T-helper 1 cell (primary cell): ENCODE measurements at places on chromosomes 2 and 18.

- no peak for DNase-seq
These were observed 34.7 kb downstream of the ST6GAL2 start for GRCh38 chr2:106851087-106851874.

GRCh38 chr2:20227894-20228505, 3.1 kb upstream of the SDC1 start:
- no peak for DNase-seq

DNA sequence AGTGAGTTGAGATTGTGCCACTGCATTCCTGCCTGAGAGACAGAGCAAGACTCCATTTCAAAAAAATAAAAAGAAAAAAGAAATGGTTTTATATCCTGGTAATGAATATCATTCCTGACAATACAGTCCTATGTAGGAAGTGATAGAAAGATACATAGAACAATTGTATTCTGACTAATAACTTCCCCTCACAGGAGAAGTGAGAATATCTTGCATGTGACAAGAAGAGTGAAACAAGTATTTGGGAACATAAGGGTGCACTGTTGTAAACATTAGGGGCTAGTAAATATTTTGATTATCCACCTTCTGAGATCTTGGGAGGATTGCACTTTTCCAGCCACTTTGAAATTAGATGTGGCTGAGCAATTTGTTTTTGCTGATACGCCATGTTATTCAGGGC, 40.7 kb downstream of the KLHL14 start:
- no peak for DNase-seq

- DNase-seq = no peak
These were observed 35.5 kb downstream of the TGIF1 start for GRCh38 chr18:3485153-3486149.

DNA sequence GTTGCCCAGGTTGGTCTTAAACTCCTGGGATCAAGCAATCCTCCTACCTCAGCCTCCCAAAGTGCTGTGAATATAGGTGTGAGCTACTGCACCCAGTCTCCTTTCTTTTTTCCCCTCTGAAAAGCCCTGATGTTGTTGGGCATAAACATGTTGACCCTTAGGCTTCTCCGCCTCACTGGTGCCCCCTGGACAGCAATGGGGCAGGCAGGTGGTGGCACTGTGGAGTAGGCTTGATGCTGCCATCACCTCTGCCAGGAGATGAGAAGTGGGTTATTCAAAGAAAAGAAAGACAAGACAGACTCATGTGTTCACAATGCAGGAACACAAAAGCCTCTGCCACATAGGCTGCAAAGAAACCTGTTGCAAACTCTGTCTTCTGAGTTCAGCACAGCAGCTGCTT, 169.9 kb downstream of the EN1 start:
- DNase-seq = no peak

GRCh38 chr2:119431155-119431975, at the start of gene TMEM37:
Gene TMEM37 (plus strand): TSS chr2:119431854. CDS start chr2:119431904, 50 bp downstream.
- DNase-seq = no peak

GRCh38 chr2:84126530-84126929, 332.6 kb downstream of the SUCLG1 start:
- no peak for DNase-seq

- DNase-seq = no peak
These were observed 14.0 kb downstream of the YIPF4 start for GRCh38 chr2:32291746-32292145.

GRCh38 chr2:96493072-96493471, 12.1 kb downstream of the NEURL3 start:
- DNase-seq = no peak

DNA sequence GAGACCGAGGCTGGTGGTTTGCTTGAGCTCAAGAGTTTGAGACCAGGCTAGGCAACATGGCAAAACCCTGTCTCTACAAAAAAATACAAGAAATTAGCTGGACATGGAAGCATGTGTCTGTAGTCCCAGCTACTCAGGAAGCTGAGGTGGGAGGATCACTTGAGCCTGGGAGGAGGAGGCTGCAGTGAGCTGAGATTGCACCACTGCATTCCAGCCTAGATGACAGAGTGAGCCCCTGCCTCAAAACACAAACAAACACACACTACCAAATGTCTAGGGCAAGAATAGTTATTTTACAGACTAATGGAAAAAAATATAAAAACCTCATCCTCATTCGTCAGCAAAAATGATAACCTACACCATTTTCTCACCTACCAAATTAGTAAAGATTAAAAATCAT, 15.3 kb downstream of the BUB1 start:
- DNase-seq = no peak

GRCh38 chr2:40734797-40735196, 282.9 kb upstream of the SLC8A1 start:
- no peak for DNase-seq

- DNase-seq = no peak
These were observed 8.6 kb upstream of the RNF152 start for GRCh38 chr18:61901323-61901986.

DNA sequence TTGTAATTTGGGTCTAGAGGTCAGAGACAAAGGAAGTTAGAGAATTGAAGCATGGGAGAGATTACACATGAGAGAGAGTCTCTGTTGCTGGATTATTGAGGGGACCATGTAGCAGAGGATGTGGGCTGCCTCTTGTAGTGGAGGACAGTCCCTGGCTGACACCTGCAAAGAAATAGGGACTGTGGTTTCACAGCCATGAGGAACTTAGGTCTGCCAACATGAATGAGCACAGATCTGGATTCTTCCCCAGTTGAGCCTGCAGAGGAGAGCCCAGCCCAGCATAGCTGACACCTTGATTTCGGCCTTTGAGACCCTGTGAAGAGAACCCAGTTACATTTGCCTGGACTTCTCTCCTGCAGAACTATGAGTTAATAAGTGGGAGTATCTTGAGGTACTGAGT, 179.5 kb upstream of the TWIST2 start:
- DNase-seq = no peak

DNA sequence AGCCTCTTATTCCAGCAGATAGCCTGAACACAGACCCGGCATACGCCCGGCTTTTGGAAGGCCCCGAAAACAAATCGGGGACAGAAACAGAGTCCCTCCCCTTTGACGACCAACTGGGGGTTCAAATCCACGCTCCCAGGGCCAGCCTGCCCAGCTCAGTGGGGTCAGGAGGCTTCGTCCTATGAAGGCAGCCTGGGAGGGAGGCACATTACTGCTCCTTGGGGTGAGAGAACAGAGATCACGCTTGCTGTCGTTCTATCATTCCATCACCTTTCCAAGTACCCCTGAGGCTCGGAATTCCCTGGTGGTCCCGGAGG, 208.8 kb upstream of the SALL3 start:
- no peak for DNase-seq

DNA sequence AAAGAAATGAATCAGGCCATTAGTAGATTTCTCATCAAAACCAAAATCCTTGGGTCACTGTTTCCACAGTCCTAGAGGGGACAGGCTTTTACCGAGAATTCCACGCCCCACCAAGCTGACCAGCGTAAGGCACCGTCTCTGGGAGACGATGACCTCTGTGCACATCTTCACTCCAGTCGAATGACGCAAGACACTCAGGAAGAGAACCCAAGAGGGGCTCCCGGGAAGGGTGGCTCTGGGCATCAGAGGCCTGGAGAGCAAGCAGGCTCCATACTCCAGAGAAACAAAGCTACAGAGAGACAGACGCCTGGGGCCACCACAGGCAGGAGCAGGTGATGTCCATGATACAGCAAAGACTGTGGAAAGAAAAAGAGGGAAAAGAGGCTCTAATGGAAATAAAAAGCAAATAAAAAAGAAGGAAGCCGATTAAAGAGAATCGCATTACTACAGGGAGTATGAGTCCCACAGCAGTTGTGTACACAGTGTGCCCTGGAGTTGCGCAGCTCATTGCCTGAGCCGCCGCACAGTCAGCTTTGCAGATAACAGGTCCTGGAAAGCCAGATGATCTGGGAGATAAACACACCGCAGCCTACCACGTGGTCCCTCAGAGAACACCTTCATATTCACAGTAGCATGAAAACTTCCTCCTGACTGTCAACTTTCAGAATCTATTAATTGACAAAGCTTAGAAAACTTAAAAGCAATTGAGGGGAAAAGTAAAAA, 572.7 kb upstream of the SALL3 start:
- no peak for DNase-seq

GRCh38 chr2:41962922-41963622, 84.7 kb upstream of the PKDCC start:
- no peak for DNase-seq

- no peak for DNase-seq
These were observed 63.8 kb downstream of the MEX3C start for GRCh38 chr18:51133580-51134160.

- no peak for DNase-seq
These were observed 47.1 kb downstream of the IKZF2 start for GRCh38 chr2:213104092-213104902.

DNA sequence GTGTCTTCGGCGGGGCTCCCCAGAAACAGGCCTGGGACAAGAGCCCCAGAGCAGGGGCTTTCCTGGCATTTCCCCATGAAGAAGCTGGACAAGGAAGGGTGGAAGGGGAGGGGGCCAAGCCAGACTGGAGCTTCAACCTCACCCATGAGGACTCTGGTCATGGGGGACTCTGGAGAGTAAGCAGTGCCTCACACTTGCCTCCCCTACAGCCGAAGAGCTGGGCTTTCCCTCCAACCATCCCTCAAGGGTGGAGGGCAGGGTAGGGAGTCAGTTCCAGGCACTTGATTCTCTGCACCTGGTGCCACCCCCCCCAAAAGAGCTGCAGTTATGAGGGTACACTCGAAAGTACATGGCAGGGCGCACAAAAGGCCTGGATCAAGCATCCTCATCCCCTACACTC, 246.6 kb downstream of the TFCP2L1 start:
- DNase-seq = no peak

DNA sequence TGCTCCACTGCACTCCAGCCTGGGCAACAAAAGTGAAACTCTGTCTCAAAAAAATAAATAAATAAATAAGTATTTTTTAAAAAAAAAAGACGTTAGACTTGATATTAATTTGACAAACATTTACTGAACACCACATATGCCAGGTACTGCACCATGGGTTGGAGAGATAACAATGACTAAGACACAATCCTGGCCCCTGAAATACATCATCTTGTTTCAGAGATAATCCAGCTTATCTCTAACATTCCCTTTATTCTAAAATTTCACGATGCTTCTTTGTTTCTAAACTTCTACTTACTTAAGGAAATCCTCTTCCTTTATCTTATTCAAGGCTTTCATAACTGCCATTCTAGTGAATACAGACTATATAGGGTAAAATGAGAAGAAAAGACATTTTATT, 55.0 kb upstream of the PEX13 start:
- DNase-seq = no peak

GRCh38 chr2:46674488-46674887, 195.1 kb downstream of the TMEM247 start:
- DNase-seq = no peak

DNA sequence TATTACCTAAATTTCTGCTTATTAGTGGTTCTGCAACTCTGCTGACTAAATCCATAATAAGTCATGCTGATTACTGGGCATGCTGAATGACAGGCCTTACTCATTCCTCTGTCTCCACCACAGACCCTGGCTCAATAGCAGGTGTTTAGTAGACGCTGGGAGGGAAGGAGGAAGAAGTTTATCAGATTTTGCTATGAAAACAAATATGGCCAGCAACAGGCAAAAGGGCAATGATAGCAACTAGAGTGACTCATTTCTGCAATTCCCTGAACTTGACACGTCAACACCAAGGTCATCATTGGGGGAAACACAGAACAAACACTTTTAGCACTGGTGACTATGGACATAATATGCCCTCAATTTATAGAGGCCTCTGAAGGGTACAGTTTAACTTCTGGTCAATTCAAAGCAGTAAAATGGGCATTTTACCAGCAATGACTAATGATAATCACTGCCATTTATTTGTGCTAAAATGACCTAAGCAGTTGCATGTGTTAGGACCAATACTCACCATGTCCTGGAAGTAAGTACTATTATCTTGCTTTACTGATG, 35.2 kb downstream of the TMEM163 start:
- DNase-seq = no peak

GRCh38 chr18:74524097-74524496, 10.2 kb upstream of the CNDP1 start:
- DNase-seq = no peak

GRCh38 chr2:240447934-240448333, 12.5 kb downstream of the GPC1 start:
- no peak for DNase-seq

- no peak for DNase-seq
These were observed 44.8 kb downstream of the ARL4C start for GRCh38 chr2:234451852-234452625.

- DNase-seq = no peak
These were observed 22.3 kb upstream of the CAVIN2 start for GRCh38 chr2:191869178-191869577.

- DNase-seq = no peak
These were observed 207.9 kb upstream of the CXCR4 start for GRCh38 chr2:136325844-136326331.

GRCh38 chr2:241000831-241001321, 2.5 kb downstream of the SNED1 start:
- DNase-seq = no peak
